ENCODE measurements at places on chromosomes 6 and 20.
A peak's percentile ranks its signal among the peaks of the same experiment; 100 is the strongest.

GRCh38 chr6:939526-940252 lies 246.8 kb upstream of the EXOC2 start:
- no peak for DNase-seq

GRCh38 chr20:14543040-14543439 lies 205.6 kb upstream of the FLRT3 start:
- DNase-seq: no peak

DNA sequence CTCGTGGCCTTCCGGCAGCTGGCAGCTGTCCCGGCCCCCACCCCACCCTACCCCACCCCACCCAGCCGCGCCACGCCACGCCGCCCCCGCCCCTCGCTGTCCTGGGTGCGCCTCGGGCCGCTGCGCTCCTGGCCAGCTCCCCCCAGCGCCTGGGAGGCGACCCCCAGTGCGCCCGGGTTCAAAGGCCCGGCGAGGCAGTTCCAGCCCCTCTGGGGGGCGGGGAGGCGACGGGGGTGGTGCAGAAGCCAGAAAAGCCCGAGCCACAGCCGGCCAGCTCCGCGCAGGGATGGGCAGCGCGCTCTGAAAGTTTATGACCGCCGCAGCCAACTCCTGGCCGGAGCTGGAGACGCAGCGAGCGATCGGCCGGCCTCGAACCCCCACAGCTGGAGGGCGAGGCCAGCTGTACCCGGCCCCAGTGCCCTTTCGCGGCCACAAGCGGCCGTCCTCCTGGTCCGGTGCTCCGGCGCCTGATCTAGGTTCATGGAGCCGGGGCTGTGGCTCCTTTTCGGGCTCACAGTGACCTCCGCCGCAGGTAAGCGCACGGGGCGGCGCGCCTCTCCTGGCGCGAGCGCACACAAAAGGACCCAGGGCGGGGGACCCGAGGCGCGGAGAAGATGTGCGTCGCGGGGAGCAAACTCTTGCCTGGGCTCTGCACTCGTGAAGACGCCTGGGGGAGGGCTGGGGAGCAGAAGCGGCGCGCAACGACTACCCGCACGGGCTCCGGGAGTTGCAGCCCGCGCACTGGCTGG lies at the start of gene EDN3:
Gene EDN3 (plus strand): TSS at position 279 of the 749 bp plus-strand sequence. CDS start 202 bp downstream, at position 481.
- DNase-seq: no peak

DNA sequence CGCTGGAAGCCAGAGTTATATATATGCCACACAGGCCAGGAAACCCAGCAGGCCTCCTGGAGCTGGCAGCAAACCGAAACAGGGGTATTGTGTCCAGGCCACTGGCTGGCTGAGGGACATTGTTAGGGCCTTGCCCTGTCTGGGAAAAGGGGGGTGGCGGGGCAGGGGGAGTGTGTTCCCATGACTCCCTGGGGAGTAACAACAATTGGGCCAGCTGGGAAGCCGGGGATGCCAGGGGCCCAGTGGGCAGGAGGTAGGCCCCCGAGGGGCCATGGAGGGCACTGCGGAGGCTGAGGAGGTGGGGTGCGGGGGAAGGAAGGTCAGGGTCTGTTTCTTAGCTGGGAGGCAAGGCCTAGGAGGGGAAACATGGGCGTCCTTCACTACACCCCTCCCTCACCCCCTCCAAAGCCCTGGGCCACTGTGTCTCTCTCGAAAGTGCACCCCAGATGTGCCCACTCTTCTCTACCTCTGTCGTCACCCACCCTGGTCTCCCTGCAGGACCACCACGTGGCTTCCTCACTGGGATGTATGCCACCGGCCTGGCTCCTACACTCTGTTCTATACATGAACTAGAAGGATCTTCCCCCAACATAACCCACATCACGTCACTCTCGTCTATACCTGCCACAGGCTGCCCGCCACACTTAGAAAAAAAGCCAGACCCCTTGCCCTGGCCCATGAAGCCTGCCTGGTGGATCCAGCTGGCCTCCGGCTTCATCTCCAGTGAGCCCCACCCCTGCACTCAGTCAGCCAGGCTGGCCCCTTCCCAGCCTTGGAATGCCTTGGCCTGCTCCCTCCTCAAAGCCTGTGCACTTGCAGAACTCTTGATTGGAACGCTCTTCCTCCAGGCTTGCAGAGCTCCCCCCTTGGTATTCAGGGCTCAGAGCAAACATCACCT lies 7.8 kb upstream of the E2F1 start:
- DNase-seq: no peak

DNA sequence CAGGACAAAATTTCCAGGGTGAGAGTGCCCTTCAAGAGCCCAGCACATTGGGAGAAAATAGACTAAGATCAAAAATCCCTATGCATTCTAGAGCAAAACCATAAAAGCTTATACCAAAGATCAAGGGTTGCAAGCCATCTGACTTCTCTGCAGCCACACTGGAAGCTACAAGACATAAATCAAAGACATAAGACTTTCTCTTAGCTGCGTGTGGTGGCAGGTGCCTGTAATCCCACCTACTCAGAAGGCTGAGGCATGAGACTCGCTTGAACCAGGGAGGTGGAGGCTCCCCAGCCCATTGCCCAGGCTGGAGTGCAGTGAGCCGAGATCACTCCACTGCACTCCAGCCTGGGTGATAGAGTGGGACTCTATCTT lies 91.9 kb upstream of the NXT1 start:
- no peak for DNase-seq

DNA sequence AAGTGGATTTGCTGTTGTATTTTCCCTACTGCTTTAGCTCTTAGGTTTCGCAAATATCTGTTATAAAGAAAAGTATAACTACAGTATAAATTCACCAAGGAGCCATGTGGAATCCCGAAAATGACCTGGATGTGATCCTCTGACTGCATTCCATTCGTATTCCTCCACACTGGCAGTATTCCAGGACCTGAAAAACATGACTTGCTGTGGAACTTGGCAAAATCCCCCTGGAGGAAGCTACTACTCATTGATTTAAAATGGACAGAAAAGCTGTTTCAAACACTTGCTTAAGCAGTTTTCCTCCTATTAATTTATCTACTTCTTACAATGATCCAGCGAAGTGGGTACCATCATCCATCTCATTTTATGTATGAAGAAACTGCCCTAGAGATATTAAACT lies 13.3 kb upstream of the ENPP5 start:
- DNase-seq: no peak

GRCh38 chr6:40962241-40962640 lies 76.8 kb downstream of the UNC5CL start:
- no peak for DNase-seq

- DNase-seq: no peak
Observed at GRCh38 chr6:48037946-48038345, 73.1 kb downstream of the PTCHD4 start.

- no peak for DNase-seq
Observed at GRCh38 chr6:156775717-156776116, 1.5 kb upstream of the ARID1B start.

- DNase-seq: no peak
Observed at GRCh38 chr20:41249411-41250281, 67.9 kb downstream of the ZHX3 start.

DNA sequence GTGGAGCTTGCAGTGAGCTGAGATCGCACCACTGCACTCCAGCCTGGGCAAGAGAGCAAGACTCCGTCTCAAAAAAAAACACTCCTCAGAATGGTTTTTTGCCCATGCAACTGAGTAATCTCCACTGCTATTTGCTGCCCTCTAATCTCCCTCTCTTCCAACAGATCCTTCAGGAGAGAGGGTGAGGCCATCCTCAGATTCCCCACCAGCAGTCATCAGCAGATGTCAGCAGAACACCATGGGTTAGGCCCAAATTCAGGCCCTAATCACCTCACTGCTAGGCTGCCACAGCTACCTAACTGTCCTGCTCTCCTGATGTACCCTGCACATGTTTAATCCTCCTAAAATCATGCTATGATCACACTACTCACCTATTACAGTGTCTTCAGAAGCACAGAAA lies 63.2 kb upstream of the BEND6 start:
- no peak for DNase-seq

GRCh38 chr6:6350696-6351095 lies 30.2 kb upstream of the F13A1 start:
- no peak for DNase-seq

- DNase-seq: no peak
Observed at GRCh38 chr6:93182938-93183479, 236.3 kb downstream of the EPHA7 start.

DNA sequence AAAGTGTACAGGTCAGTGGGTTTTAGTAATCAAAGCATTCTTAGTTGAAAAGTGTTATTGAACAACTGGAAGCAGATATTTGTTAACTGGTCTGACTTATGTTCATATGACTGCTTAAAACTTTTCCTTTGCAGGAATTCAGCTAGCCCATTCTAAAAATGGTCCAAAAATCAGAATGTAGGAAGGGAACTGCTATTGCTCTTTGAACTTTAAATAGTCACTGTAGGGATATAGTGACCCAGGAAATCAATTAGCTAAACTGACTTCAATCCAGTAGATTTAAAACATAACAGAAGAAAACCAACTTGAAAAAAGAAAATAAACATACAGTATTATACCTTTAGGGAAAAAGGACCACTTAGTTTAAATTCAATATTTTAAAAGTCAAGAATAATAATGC lies 25.5 kb downstream of the AKAP12 start:
- DNase-seq: no peak

DNA sequence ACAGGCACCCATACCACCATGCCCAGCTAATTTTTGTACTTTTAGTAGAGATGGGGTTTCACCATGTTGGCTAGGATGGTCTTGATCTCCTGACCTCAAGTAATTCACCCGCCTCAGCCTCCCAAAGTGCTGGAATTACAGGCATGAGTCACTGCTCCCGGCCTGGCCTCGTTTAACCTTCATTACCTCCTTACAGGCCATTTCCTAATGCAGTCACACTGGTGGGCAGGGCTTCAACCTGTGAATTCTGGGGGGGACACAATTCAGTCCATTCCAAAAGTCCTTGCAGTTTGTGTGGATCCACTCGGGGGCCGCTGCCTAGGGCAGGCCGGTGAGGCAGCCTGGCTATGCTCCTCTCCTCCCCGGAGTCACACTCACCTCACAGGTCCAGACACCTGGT lies 112.4 kb upstream of the SNX9 start:
- DNase-seq: no peak

DNA sequence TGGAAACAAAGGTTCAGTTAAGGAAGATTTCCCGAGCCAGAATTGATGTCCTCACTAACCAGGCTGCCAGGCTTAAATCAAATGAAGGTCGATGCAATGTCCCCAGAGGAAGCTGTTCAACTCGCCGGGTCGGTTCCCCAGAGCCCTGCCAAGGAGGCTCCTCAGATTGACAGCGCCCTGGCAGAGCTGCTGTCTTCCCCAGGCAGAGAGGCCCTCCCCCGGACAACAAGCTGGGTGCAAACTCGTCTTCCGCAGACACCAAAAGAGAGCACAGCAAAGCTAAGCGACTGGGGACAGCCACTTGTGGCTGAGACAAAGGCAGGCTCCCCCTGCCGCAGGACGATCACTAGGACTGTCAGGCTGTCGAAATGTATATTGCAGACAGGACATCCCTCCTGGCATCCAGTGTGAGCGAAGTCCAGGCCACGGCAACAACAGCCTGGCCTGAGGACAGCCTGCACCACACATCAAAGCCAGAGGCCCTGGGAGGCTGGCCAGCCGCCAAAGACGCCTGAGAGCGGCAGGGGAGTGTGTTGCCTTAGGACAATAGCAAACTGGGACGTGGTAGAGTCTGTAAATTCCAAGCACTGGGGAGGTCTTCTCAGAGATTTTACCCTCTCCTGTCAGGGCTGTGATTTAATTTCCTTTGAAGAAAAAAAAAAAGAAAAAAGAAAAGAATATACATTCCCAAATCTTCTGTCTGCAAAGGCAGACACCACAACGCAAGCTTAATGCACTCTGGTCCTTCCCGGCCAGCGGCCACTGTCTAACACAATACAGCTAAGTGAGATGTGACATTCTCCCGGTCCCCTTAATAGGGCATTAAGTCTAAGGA lies 99.1 kb downstream of the HIVEP2 start:
- peak; percentile 32 for DNase-seq

DNA sequence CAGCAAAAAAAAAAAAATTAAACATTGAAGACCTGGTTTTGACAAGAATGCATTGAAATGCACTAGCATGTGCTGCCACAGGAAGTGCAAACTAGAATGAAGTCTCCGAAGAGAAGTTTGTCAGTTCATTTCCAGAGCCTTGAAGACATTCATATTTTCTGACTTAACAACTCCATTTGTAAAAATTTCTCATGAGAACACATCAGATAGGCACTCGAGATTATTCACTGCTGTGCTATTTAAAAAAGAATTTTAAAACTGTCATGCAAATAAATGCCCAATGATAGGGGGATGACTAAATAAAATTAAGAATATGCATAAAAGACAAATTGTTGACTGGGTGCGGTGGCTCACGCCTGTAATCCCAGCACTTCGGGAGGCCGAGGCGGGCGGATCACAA lies 394.6 kb upstream of the JARID2 start:
- no peak for DNase-seq

GRCh38 chr20:9518576-9519175 lies 4.3 kb downstream of the LAMP5 start:
- DNase-seq: no peak

DNA sequence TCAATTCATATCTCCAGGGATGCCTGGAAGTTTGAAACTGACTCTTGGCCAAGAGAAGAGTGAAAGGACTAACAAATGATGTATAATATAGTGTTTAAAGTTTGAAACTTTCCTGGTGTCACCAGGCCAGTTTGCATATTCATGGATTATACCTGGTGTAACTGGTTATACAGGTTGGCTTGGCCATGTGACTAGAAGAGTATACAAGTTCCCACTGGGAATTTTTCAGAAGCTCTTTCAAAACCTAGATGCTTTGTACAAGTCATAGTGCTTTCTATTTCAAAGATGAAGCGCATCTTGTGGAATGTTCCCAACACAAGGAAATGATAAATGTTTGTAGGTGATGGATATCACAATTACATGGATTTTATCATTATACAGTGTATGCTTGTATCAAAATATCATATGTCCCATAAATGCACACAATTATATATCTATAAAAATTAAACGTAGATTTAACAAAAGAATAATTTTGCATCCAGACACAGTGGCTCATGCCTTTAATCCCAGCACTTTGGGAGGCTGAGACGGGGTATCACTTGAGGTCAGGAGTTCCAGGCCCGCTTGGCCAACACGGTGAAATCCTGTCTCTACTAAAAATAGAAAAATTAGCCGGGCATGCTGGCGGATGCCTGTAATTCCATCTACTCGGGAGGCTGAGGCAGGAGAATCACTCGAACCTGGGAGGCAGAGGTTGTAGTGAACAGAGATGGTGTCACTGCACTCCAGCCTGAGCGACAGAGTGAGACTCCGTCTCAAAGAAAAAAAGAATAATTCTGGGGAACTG lies 1420.2 kb downstream of the GRIK2 start:
- no peak for DNase-seq

- no peak for DNase-seq
Observed at GRCh38 chr6:127058027-127058426, 60.4 kb upstream of the RSPO3 start.

DNA sequence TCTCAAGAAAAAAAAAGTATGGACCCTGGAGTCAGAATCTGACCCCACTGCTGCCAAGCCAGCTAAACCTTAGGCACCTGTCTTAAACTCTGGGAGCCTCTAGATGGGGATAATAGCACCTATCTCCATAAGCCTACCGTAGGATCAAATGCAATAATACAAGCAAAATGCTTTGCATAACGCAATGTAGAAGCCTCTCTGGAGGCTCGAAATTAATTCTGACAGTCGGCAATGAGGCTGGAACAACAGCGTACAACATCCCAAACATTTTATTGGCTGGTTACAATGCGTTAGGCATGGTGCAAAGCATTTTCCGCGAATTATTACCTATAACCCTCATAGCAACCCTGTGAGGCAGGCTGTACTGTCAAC lies 521 bp downstream of the CDK5RAP1 start:
- DNase-seq: no peak

- DNase-seq: no peak
Observed at GRCh38 chr6:13351271-13351670, 22.9 kb upstream of the TBC1D7 start.

All from DMS 273 treated with DMSO at 0.1 percent for 48 hours (cell line).